HT-29 (cell line): ENCODE measurements at places on chromosomes 1 and 21. TPM values are rescaled to one million over a fixed set of nuclear protein-coding genes. Genes with fewer than 3 reads are reported as not detected.

Gene ATP6V1G3
- total RNA-seq = not detected in 2 replicates

GRCh38 chr1:58005212-58005611 is 541.3 kb downstream of the OMA1 start:
- DNase-seq = no peak

- DNase-seq = no peak
These were observed 619.0 kb upstream of the CHRM3 start for GRCh38 chr1:238767321-238767720.

DNA sequence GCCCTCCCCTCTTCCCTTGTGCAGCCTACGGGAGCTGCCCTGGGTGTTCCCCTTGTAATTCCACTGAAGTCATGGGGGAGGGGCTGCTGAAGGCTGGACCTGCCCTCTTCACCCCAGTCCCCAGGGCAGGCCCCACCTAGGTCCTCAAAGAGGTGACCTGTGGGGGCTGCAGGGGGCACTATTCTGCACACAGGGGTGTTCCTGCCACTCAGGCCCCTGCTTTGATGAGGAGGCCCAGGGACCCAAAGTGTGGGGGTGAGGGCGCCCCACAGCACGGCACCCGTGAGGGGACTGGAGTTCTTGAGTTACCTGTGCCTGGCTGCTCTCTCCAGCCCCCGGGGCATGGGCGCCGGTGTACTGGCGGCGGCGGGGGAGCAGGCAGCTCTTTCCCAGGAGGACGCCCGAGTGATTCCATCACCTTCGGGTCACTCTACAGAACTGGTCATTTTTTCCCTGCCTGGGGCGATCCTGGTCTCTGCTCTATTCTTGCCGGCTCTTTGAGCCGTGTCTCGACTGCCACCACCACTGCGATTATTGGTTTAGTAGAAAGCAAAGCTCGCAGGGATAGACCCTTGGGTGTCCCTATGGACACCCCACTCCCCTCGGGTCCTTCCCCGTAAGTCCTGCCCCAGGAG is 6.9 kb upstream of the PRDM16 start:
- no peak for DNase-seq
